ENCODE measurements at places on chromosomes 2 and 18. TPM values are rescaled to one million over a fixed set of nuclear protein-coding genes. Genes with fewer than 3 reads are reported as not detected.

DNA sequence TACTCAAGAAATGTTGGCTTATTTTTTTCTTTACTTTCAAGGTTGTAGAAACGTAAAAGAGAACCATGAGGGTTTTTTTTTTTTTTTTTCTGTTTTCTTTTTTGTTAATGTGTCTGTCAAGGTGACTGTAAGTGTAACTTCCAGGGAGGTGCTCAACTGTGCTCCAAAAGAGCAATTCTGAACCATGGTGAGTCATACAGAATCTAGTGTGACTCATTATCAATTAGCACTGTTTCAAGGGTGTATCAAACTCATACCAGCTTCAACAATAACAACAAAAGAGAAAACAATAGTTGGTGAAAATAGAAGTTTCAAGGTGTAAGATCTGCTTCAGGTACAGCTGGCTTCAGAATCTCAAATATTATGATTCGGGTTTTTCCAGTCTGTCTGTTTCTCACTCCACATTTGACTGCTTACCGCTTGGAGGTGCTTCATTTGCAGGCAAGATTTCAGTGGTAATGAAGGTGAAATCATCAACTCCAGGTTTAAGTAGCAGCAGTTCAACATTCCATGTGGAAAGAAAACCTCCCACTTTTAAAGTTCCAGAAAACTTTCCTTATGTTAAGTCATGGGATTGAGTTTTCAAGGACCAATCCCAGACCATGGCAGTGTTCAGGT is 850.6 kb downstream of the CNTNAP5 start:
- DNase-seq = no peak

DNA sequence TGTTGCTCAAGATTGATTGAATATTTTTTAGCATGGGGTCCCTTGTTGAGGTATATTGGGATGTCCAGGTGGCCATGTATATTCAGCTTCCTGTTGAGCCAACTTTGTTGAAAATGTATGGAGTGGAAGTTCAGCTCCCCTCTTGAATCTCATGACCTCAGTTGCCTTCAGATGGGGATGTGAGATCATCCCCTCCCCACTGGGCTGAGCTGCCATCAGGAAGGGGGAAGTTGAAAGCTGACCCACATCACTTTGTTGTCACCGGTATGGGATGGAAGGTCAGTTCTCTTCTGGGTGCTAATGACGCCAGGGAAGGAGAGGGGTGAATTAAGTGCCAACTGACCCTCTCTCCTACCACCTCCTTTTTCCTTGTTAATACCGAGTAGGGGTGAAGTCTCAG is 33.9 kb downstream of the ACOXL start:
- no peak for DNase-seq

Gene UGT1A5
- total RNA-seq = not detected

Gene NOL4
- not detected for total RNA-seq

Gene DLX1
- not detected for total RNA-seq

Gene VWA3B
- total RNA-seq = 0.26 TPM

Gene G6PC2
- not detected for total RNA-seq

Gene TMEM214
- total RNA-seq = 22.6 TPM
